Activated naive CD4-positive, alpha-beta T cell treated with anti-CD3 and anti-CD28 coated beads for 36 hours (primary cell): ENCODE measurements at places on chromosomes 5 and 9. TPM values are rescaled to one million over a fixed set of nuclear protein-coding genes. Genes with fewer than 3 reads are reported as not detected.

DNA sequence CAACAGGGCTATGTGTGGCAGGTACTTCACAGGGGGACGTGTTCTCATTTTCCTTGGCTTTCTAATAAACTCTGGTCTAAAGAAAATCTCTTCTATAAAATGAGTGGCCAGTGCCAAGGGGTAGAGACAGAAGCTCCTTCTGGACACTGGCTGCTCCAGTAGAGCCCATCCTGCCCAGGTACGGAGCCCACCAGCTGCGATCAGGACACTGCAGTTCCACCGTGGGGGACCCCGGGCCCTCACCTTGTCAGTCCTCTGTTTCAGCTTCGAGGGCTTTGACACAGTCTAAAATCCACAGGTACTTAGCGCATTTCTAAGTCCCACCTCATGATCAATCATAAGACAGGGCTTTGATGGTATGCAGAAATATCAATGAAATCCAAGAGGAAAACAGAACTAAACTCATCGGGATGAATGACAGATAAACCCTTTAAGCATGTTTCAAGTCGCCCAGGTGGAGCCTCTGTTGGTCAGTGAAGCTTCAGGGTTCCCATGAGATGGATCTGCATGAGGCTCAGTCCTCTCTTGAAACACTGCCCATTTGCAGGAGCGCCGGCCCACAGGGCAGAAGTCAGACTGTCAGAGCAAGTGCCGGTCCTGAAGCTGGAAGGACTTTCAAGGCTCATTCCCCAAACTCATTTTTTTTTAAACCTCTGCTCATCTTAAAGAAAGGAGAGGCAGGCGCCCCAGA lies 20.3 kb upstream of the TERT start:
- no peak for DNase-seq

GRCh38 chr5:76175051-76175666 lies 92.0 kb downstream of the SV2C start:
- DNase-seq, result peak; percentile 67

DNA sequence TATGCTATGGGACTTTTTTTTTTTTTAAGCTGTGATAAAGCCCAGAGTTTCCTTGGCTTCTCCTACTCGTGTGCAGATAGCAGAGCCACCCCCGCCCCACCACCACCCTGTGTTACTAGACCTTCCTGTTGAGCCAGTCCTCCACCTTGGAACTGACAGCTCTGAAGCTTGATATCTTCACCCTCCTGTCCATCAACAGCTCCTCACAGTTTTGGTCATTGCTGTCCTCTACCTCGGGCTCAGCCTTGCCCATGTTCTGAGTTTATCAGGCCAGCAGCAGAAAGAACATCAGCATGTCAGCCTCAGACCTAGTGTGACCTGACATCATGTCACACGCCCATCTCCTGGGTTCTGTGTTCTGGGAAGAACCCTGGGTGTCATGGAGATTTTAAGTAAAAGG lies 167.1 kb upstream of the RAI14 start:
- no peak for DNase-seq

DNA sequence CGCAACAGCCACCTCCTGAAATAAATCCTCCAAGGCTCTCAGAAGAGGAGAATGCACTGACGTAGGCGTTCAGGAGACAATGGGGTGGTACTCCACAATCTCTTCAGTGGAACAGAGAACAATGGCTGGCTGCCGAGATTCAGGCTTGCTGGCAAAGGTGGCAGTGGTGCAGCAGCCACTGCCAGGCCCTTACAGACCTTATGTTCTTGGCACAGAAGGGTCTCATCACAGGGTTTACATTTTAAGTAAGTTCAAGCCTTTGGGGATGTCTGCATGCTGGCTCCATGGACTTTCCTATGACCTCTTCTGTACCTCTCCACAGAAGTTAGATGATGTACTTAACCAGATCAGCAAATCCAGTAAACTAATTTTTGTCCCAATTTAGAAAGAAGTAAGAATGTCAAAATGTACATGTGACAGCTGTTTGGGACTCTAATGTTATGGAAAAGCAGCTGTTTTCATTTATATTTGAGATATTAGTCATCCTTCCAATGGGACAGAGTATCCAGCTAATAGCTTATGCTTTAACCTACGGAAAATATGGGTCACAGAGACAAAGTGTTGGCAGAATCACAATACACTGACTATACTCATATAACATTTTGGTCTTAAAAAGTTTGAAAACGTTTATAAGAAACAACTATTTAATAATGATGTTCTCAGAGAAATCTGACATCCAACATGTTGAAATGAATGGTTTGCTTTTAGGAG lies 180.9 kb downstream of the MAPKAP1 start:
- DNase-seq, result no peak

DNA sequence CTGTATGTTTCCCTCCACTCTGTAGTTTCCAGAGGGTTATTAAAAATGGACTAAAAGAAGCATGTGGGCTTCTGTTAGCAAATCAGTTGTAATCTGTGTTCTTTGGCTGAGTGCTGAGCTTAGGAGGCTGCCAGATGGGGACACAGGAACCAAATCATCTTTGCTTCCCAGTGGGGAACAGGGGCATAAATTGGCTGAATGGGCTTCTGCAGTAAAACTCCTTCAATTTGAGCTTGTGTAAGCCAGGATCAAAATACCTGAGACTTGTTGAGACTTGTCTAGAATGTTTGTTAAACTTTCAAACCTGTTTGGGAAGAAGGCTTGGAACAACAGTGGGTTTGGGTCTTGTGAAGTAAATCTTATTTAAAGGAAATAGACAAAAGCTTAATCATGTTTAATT lies 32.2 kb upstream of the TNFAIP8 start:
- DNase-seq, result no peak

DNA sequence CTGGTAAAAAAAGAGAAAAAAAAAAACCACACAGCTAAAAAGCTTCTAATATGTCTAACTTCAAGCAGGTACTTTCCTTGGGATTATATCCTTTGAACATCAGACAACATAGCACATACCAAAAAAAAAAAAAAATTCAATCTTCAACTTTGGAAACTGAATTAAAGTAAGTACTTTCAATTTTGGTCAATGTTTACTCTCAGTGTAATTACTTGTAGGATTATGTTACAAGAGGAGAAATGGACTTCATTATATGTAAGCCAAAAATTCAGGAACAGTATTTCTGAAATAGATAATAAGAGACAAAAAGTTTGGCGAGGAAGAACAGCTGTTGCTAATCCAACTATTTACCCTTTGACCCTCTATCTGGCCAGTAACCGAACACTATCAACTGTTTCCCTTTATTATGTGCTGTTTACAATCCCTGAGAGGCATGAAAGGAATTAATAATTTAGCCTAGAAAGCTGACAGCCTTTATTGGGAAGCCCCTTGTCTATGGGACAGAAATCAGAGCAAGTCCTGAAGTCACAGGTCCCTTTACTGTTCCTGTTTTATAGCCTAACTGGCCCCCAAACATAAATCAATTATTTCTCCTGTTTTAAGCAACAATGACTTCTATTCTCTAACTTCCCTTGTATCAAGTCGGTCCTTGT lies 46.6 kb downstream of the NR6A1 start:
- DNase-seq, result no peak

GRCh38 chr5:109868737-109869136 lies 179.0 kb downstream of the MAN2A1 start:
- DNase-seq, result no peak

GRCh38 chr5:3317051-3317795 lies 278.4 kb upstream of the IRX1 start:
- no peak for DNase-seq

- no peak for DNase-seq
Observed at GRCh38 chr5:88657906-88658775, 224.8 kb downstream of the MEF2C start.

- no peak for DNase-seq
Observed at GRCh38 chr9:88202321-88202720, 64.0 kb upstream of the SPATA31C2 start.

DNA sequence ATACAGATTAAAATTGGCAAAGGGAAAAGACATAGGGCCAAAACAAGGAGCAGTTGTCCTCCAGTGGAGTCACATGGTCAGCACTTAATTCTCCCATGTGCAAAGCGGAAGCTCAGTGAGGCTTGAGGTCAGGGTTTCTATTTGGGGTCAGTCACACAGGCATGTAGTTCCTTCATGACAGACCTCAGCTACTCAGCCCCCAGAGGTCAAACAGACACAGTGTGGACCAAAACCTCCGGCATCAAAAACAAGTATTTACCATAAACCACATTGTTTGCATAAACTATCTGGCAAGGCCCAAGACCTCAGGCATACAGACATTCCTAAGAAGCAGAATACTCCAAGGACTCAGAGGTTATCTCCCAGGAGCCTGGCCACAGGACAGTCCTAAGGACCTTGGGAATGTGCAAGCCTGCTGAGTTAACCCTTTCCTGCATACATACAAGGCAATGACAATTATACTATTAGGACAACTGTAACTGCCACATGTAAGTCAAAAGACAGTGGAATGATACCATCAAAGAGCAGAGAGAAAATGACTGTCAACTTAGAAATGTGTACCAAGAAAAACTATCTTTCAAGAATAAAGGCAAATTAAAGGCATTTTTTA lies 28.7 kb upstream of the FNIP1 start:
- DNase-seq, result no peak

- DNase-seq, result no peak
Observed at GRCh38 chr9:88198341-88198807, 60.1 kb upstream of the SPATA31C2 start.

GRCh38 chr5:20604992-20605391 lies 617.0 kb upstream of the CDH18 start:
- no peak for DNase-seq

DNA sequence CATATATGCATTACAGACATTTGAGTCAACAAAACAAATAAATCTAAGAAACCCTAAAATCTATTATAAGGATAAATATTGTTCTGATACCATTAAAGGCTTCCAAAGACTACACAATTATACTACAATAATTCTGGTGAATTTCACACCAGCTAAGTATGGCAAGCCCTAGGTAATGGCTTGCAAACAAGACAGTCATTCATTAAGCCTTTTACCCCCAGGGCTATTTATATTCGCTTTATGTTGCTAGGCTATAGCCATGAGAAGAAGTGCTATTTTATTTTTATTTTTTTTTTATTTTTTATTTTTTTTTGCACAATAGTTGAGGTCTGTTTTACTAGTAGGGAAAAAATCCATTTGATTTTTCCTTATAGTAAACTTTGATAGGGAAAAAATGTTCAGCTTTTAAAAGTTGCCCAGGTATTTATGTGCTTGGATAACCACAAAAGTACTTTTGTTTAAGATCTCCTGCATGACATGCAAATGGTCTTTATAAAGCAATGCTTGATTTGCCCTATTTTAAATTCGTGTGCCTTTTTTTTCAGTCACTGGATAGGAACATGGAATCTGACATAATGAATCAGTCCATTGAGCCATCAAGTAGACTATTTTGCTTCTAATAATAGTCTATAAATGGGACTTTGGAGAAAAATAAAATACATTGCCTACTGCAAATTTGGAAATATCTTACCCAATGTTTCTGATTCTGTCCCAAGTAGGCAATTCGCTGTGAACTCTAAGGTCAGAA lies 946.3 kb upstream of the COX7C start:
- DNase-seq, result no peak

DNA sequence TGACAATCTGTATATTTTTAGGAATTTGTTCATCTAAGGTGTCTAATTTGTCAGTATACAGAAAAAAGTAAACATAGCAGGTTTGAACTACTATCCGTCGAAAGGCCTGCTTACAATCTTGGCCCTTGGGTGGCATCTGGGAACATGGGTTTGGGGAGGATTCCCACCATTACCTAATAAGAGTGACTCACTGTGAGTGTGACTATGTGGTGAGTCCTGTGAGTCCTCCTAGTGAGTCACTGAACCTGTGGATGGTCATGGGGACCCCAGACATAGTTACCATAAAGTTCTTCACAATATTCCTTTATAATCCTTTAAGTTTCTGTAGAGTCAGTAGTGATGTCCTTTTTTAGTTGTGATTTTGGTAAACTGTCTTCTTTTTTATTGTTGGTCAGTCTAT lies 37.0 kb downstream of the RNF130 start:
- no peak for DNase-seq

- DNase-seq, result peak; percentile 58
Observed at GRCh38 chr9:133534346-133535291, at the start of gene ADAMTSL2. TSS of gene ADAMTSL2 (plus strand) at chr9:133534704. CDS start at chr9:133536713, 2,009 bp downstream.

DNA sequence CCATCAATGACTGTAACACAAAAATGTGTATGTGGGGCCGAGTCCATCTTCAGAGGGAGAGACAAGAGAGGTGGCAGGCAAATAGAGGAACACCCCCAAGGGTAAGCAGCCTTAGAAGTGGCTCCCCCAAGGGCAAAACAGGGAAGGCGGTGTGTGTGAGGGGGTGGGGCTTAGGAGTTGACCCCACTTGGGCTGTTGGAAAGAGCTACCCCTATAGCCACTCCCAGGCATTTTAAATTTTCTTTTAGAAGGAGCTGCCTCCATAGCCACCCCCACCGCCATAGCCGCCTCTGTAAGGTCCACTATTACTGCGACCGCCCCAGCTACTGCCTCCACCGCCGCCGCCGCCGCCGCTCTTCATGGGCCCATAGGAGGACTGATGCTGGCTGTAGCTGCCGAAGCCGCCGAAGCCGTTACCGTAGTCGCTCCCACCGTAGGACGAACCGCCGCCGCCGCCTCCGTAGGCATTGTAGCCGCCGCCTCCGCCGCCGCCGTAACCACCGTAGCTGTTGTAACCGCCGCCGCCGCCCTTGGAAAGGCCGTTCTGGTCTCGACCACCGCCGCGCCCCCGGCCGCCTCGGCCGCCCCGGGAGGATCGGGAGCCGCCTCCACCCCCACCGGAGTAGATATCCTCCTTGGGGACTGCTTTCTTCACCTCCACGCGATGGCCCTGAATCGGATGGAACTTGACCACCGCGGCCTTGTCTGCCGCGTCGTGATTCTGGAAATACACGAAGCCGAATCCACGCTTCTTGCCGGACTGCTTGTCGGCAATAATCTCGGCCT lies 1.1 kb downstream of the HNRNPA0 start:
- DNase-seq, result peak; percentile 55

DNA sequence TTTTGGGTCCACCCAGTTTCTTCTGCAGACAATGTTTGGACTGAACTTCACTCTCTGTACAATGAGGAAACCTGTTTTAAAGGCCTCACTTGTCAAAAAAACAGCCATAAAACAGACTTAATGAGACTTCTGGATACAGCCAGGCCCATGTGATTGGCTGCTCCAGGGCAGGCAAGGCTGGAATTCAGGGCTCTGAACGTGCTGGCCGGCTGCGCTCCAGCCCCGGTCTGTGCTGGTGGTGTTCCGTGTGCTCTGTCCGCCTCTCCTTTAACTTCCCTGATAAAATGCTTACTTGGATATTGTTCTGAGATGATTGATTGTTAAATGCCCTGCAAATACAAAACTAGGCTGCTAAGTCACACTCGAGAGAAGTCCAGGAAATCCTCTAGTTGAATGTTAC lies 131.2 kb upstream of the KLF4 start:
- DNase-seq, result no peak

DNA sequence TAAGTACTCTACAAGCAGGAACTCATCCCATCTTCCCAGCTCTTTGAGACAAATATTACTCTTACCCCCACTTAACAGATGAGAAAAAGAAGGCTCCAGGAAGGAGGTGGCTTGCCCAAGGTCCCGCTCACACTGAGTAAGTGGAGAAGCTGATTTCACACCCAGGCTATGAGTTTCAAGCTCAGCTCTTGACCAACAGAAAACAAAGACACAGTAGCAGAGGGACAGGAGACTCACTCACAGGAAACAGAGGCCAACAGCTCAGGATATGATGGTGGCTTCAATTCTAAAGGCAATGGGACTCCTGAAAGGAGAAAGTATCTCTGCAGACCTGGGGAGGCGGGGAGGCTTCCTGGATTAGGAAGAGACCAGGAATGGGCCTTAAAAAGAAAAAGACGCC lies 6.7 kb upstream of the TCF7 start:
- DNase-seq, result no peak

WWC1 gene
- 1.7 TPM for total RNA-seq

SLC45A2 gene
- total RNA-seq, result not detected

ZNF883 gene
- total RNA-seq, result 0.60 TPM

PCDHB10 gene
- total RNA-seq, result not detected
